Natural killer cell treated with Interleukin-12 subunit alpha and Interleukin-12 subunit beta and Interleukin-15 and Interleukin-18, amount 100 ng/mL, for 72 hours (primary cell): ENCODE measurements at places on chromosomes 16 and 17. TPM values are rescaled to one million over a fixed set of nuclear protein-coding genes. Genes with fewer than 3 reads are reported as not detected.

GRCh38 chr16:86085795-86086194, 186.8 kb downstream of the IRF8 start:
- no peak for DNase-seq

CFAP52 gene
- total RNA-seq: not detected

- DNase-seq: no peak
These were observed 1.7 kb upstream of the DPH1 start for GRCh38 chr17:2028234-2028614.

NPIPB9 gene
- total RNA-seq: 7.8 TPM

C16orf96 gene
- not detected for total RNA-seq

- DNase-seq: no peak
These were observed 16.6 kb upstream of the TERF2 start for GRCh38 chr16:69402439-69402838.

TLCD3A gene
- total RNA-seq: 15.5 TPM

GRCh38 chr16:58031016-58031800, 5.7 kb downstream of the MMP15 start:
- no peak for DNase-seq

- DNase-seq: peak; percentile 88
These were observed 57.0 kb downstream of the ABR start for GRCh38 chr17:1122533-1123392.

WFDC1 gene
- total RNA-seq: not detected

DNA sequence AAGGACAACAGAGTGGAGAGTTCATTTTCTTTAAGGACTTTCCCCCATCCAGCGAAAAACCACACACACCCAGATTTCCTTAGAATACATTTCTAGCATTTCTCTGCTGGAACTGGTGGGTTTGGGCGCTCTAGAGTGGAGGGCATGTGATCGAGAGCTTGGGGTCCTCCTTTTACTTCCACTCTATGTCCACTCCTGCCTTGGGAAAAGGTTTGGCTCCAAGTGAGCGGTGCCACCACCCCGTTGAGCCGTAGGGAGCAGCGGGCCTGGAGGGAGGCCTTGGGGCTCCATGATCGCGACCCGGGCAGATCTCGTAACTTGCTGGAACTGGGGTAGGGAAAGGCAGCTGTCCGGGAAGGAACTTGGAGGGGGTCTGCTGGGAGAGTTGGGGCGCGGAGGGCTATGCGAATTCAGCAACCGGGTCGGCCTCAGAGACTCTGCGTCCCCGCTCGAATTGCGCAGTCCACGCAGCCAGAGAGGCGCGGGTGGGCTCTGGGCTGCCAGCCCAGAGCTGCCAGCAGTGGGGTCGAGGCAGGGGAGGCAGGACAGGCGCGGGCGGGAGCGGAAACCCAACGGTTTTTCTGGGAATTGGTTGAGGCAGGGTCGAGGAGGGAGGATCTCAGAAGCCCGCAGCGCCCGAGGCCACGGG, 2.3 kb downstream of the DLX4 start:
- no peak for DNase-seq

- DNase-seq: no peak
These were observed 2146.5 kb downstream of the TP53TG3F start for GRCh38 chr16:35605921-35606320.

GRCh38 chr17:19290066-19290705, 53.0 kb downstream of the EPN2 start:
- no peak for DNase-seq

- no peak for DNase-seq
These were observed 81.1 kb upstream of the ALOX12 start for GRCh38 chr17:6914711-6915110.
